ENCODE measurements at places on chromosomes 1 and 21. TPM values are rescaled to one million over a fixed set of nuclear protein-coding genes. Genes with fewer than 3 reads are reported as not detected.

GRCh38 chr1:110618668-110619067 lies 12.5 kb upstream of the KCNA2 start:
- no peak for DNase-seq
- H3K27ac ChIP-seq: no peak overlapping the region
- H3K4me1 ChIP-seq: no peaks in the 10 kb centered on the region
- peaks cover 26% of the 10 kb centered on the region for H3K27me3 ChIP-seq
- no peak overlapping the region for H3K4me3 ChIP-seq
- no peaks in the 10 kb centered on the region for H3K36me3 ChIP-seq

The C1orf94 gene
- not detected for total RNA-seq

The CD1E gene
- not detected for total RNA-seq

GRCh38 chr1:195899762-195900352 lies 708.4 kb downstream of the KCNT2 start:
- no peaks in the 10 kb centered on the region for H3K36me3 ChIP-seq
- peak; percentile 75 for DNase-seq
- no peaks in the 10 kb centered on the region for H3K27me3 ChIP-seq
- no peaks in the 10 kb centered on the region for H3K4me1 ChIP-seq
- H3K27ac ChIP-seq: no peak overlapping the region

DNA sequence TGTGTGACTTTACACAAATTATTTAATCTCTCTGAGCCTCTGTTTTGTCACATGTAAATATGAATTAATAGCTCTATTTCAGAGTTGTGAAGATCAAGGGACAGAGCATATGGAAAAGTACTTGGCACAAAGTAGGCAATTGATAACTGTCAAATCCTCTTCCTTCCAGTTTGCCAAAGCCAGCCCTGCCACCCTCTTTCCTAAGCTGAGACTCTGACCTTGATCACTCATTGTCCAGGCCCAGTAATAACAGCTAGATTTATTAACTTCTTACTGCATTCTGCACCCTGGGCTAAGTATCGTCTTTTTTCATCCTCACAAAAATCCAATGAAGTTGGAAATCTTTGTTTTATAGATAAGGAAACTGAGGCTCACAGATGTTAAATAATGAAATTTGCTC lies 70.8 kb upstream of the ATP1A1 start:
- no peaks in the 10 kb centered on the region for H3K36me3 ChIP-seq
- H3K4me3 ChIP-seq: no peak overlapping the region
- H3K4me1 ChIP-seq: no peaks in the 10 kb centered on the region
- peaks cover 7% of the 10 kb centered on the region for H3K27me3 ChIP-seq

- H3K27ac ChIP-seq: peak overlapping the region; percentile 64
- H3K27me3 ChIP-seq: no peaks in the 10 kb centered on the region
- no peak for DNase-seq
- no peaks in the 10 kb centered on the region for H3K36me3 ChIP-seq
- peak overlapping the region; percentile 11 for H3K4me3 ChIP-seq
Measured at GRCh38 chr1:200373811-200374231, 36.0 kb downstream of the ZNF281 start.

The SLC16A4 gene
- 28.1 TPM for total RNA-seq

GRCh38 chr21:30769724-30770431 lies 14.7 kb upstream of the KRTAP21-1 start:
- H3K4me3 ChIP-seq: no peak overlapping the region
- no peaks in the 10 kb centered on the region for H3K36me3 ChIP-seq
- no peak for DNase-seq
- no peak overlapping the region for H3K27ac ChIP-seq
- no peaks in the 10 kb centered on the region for H3K27me3 ChIP-seq
- no peaks in the 10 kb centered on the region for H3K4me1 ChIP-seq

DNA sequence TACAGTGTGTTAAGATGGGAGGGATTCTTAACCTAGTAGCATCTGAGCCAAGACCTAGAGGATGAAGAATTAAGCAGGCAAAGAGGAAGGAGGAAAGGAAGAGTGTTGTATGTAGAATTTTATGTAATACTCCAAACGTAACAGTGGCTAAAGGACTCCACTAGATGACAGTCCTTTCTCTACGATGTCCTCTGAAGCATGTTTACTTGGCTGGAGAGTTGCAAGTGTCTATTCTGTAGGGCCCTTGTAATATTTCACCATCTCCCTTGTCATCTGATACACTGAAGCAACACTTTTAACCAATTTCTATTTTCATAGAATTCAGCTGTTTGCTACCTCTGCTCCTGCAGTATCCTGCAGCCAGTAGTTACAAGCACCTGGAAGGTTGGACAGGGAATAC lies 2.2 kb upstream of the YBX1 start:
- peaks cover 35% of the 10 kb centered on the region for H3K4me1 ChIP-seq
- no peaks in the 10 kb centered on the region for H3K27me3 ChIP-seq
- H3K27ac ChIP-seq: peak overlapping the region; percentile 91
- no peak for DNase-seq
- peaks cover 11% of the 10 kb centered on the region for H3K36me3 ChIP-seq

The MT1HL1 gene
- total RNA-seq: not detected

DNA sequence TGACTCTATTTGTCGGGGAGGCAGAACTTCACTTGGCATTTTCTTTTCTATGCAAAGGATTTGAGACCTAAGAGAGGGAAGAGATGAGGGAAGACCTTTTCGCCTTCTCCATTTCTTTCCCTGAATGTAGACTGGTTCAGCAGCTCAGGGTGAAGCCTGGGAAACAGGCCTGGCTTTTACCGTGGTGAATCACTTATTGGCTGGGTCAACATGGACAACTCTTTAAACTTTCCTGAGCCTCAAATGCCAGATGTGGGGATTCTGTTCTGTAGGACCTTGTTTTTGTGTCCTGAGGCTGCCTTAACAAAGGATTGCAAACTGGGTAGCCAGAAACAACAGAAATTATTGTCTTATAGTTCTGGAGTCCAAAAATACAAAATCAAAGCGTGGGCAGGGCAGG lies 455.8 kb upstream of the VAMP3 start:
- H3K27ac ChIP-seq: 0 out of 2 replicates have a peak overlapping the region, but pooled peaks have one; percentile 2
- no peaks in the 10 kb centered on the region for H3K27me3 ChIP-seq
- peaks cover 16% of the 10 kb centered on the region for H3K4me1 ChIP-seq
- no peaks in the 10 kb centered on the region for H3K36me3 ChIP-seq

DNA sequence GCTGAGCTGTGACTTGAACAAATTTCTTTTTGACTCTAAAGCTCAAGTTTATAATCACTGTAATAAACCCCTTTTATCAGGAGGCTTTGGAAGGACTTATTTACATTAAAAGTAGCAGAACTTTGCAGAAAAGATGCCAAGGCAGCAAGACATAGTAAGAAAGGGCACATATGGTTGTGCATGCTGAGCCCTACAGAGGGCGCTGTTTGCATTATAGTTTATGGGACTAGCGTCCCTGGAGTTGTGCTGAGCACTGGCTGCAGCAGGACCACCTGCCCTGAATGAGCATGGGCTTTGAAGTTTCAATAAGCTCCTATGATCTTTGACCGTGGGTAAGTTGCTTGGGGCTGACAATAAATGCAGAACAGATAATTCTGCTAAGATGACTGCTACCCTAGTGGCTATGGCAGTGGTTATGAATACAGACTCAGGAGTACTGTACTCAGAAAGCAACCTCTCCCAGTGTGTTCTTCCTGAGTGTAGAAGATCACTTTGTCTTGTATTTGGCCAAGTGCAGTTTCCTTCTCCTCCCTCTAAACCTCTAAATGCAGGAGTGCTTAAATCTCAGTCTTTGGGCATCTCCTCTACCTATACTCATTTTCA lies 45.4 kb upstream of the USP1 start:
- H3K4me1 ChIP-seq: no peaks in the 10 kb centered on the region
- no peak overlapping the region for H3K27ac ChIP-seq
- H3K4me3 ChIP-seq: no peak overlapping the region
- peak; percentile 35 for DNase-seq
- H3K36me3 ChIP-seq: no peaks in the 10 kb centered on the region
- H3K27me3 ChIP-seq: no peaks in the 10 kb centered on the region

GRCh38 chr1:157404063-157404501 lies 148.2 kb downstream of the FCRL5 start:
- no peaks in the 10 kb centered on the region for H3K4me1 ChIP-seq
- no peak for DNase-seq
- no peak overlapping the region for H3K4me3 ChIP-seq
- H3K27me3 ChIP-seq: peaks cover 13% of the 10 kb centered on the region
- no peaks in the 10 kb centered on the region for H3K36me3 ChIP-seq

DNA sequence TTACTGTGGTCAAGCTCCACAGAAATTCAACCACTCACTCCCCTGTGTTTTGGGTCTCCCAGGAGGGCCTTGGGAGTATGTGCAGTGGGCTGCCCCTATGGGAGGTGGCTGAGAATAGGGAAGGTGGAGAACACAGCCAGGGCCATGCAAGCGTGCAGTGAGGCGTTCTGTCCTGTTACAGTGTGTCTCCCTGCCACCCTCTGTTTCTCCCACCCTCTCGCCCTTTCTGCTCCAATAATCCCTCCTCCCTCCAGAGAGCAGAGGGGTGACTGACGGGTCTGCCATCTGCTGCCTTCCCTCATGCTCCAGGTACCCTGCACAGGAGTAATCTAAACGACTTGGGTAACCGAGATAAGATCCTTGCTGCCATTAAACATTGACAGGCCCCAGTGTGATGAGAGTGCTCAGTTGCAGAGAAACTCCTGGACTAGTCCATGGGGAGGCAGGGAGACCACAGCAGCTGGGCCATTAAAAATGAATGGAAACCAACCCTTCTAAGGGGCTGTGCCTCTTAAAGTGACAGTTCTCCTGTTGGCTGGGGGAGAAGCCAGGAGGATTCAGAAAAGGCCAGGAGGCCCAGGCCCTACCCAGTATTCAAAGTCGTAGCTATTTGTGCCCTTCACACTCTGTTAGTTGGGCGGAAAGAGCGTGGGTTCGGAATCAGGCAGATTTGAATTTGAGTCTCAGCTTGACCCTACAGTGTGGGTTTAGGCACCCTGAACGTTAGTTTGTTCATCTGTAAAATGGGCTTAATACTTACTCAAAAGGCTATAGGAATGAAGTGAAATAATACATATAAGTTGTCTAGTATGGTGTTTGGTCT lies 22.4 kb upstream of the BTG2 start:
- H3K27ac ChIP-seq: no peak overlapping the region
- peaks cover 10% of the 10 kb centered on the region for H3K27me3 ChIP-seq
- H3K36me3 ChIP-seq: no peaks in the 10 kb centered on the region
- DNase-seq: no peak
- H3K4me3 ChIP-seq: no peak overlapping the region

DNA sequence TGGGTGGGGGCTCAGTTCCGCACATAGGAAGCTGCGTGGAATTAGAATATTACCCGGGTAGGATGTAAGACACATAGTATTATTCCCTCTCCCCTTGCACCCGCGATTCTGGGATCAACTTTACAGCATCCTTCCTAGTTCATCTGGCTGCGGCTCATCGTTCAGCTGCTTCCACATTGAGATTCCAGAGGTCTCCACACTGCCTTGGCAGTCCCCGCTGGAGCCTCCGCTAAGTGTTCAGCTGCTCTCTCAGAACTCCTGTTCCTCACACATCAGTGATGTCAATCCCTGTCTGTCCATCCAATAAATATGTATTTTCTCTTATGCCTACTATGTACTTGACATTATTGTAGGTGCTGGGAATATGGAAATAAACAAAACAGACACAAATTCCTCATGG lies 135.6 kb upstream of the SYT6 start:
- no peaks in the 10 kb centered on the region for H3K27me3 ChIP-seq
- DNase-seq: no peak
- no peaks in the 10 kb centered on the region for H3K4me1 ChIP-seq
- H3K36me3 ChIP-seq: no peaks in the 10 kb centered on the region

The CLDN14 gene
- total RNA-seq: 0.51 TPM

DNA sequence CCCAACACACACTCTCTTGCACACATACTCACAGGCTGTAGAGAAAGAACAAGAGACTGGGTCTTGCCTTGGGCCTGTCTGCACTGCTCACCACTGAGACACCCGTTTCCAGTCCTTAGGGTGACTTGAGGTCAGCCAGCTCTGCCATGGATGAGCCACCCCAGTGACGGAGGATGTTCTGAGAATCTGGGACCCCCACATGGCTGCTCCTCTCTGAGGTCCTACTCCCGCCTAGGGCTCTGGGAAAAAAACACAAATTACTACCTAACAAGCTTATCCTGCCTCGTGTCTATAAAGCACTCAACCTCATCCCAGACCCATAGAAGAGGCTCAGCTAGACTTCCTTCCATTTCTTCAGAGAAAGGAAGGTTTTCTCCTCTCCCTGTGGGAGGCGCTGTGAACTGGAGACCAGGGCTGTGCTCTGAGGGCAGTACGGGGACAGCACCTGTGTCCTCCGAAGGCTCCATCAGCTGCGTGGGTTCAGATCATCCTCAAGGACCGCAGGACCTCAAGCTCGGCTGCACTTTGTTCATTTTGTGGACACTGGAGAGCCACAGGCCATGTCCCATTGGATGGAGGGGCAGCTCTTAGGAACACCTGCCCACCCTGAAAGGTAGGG lies 4.3 kb upstream of the CLEC20A start:
- no peak overlapping the region for H3K27ac ChIP-seq
- DNase-seq: no peak
- no peaks in the 10 kb centered on the region for H3K4me1 ChIP-seq
- H3K4me3 ChIP-seq: no peak overlapping the region

The LEFTY2 gene
- not detected for total RNA-seq

GRCh38 chr1:162384116-162384515 lies 2.6 kb downstream of the C1orf226 start:
- H3K36me3 ChIP-seq: no peaks in the 10 kb centered on the region
- H3K4me3 ChIP-seq: no peak overlapping the region
- DNase-seq: no peak
- H3K27ac ChIP-seq: no peak overlapping the region
- peaks cover 6% of the 10 kb centered on the region for H3K27me3 ChIP-seq

DNA sequence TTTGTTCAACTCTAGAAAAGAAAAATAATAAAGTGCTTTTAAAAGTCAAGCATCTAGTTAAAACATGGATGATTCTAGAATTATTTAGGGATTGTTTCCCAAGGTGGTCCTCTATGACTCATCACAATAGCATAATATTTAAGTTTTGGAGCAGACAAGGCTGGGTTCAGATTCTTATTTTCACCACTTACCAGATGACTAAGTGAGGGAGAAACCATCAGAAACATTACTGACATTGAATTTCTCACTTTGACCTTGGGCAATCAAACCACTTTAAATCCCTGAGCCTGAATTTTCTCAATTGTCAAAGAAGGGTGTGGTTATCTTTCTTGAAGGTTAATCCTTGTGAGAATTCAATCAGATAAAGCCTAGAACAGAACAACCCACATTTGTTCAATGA lies 102.5 kb upstream of the PTGFR start:
- no peaks in the 10 kb centered on the region for H3K36me3 ChIP-seq
- H3K4me1 ChIP-seq: no peaks in the 10 kb centered on the region
- 0 out of 2 replicates have a peak, but pooled peaks cover 6% of the 10 kb centered on the region for H3K27me3 ChIP-seq
- peak; percentile 3 for DNase-seq
- no peak overlapping the region for H3K27ac ChIP-seq

GRCh38 chr1:15290382-15290781 lies 43.4 kb downstream of the FHAD1 start:
- no peaks in the 10 kb centered on the region for H3K36me3 ChIP-seq
- peaks cover 8% of the 10 kb centered on the region for H3K4me1 ChIP-seq
